Activated CD4-positive, alpha-beta T cell treated with anti-CD3 and anti-CD28 coated beads, Interleukin-2, amount 10 ng/mL, durations not matched to agents 7 days and 5 days (primary cell): ENCODE measurements at places on chromosomes 6 and 20. TPM values are rescaled to one million over a fixed set of nuclear protein-coding genes. Genes with fewer than 3 reads are reported as not detected.

DNA sequence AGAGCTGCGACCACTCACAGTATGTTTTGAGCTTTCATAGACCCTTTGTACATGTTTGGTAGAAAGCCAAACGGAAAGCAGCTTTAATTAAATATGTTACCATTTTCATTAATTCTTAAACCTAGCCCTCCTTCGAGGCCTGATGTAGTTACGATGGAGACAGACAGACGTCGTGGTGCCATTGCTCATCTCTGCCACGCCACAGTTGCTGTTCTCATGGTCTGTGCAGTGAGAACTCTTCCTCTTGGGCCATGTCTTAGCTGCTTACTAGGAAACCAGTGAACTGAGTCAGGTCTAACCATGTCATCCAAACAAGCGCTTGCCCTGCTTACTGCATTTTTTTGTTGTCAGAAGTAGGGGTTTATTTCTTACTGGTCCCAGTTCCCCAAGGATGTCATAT lies 62.8 kb downstream of the SNX9 start:
- DNase-seq = no peak

- DNase-seq = no peak
These were observed 98.2 kb upstream of the POPDC3 start for GRCh38 chr6:105278035-105278434.

Gene SCRT2
- total RNA-seq = not detected

Gene ADGB
- not detected for total RNA-seq

Gene PCK1
- not detected for total RNA-seq

GRCh38 chr6:124436803-124437202 lies 525.4 kb upstream of the RNF217 start:
- DNase-seq = no peak

DNA sequence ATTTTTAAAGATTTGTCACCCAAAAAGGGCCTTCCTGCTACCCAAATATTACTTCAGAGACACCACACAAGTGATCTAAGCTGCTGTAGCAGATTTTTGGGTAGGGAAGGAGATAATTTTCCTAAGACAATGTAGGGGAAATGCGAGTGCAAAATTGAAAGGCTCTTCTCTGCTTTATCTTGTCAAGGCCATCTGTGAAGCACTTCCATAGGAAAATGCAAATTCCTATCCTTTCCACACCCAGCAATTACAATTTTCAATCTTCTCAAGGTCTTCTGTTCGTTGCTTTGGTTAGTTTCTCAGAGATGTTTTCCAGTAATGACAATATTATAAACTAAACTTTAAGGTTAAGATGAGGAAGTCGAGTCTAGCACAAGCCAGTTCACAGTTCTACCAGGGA lies 53.4 kb downstream of the HDGFL1 start:
- no peak for DNase-seq

- no peak for DNase-seq
These were observed 25.3 kb upstream of the CD93 start for GRCh38 chr20:23111307-23111943.

GRCh38 chr6:146543940-146544615 lies 445 bp downstream of the RAB32 start:
- no peak for DNase-seq

DNA sequence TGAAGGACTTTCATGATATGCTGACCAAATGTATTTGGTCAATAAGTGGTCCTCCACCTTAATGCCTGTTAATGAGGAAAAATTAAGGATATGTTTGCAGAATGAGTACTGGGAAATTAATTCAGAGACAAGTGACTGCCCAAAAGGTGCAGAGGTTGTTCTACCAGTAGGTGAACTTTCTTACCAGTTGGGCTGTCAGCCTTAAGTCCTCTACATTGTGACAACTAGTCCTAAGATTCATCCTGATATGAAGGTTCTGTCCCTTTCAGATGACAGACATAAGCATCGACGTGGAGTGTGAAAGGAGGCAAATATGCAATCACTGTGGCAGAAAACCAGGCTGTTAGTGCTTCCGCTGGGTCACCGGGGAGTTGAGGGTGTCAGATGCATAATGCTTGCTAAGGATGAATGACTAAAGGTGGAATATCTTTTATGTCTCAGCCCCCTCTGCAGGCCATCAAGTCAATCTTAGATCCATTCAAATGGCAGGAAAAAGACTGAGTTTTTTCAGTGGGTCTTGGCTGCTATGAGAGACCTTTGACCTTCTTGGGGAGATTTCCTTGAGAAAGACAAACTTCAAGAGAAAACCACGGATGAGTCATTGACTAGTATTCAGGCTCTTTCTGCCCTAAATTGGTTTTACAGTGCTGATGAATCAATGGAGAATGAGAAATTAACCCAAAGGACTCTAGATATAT lies 226.0 kb downstream of the TPBG start:
- no peak for DNase-seq

- no peak for DNase-seq
These were observed 31.8 kb downstream of the TFAP2B start for GRCh38 chr6:50850223-50851048.

Gene RIPOR3
- total RNA-seq = not detected

DNA sequence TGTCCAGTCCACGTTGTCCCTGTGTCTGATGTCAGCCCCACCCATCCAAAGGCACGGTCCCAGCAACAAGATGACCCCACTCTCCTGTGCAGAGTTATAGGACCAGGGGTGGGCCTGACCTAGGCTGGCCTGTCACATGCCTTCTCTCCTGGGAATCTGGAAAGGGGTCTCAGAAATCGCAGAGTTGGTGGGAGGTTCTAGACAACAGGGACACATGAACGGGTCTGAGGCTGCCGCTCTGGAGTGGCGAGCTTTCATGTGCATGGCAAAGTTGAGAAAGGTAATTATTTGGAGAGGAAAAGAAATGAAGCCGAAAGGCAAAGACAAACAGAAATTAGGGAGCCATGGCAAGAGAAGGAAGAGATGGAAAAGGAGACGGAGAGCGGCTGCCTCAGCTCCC lies 29.5 kb downstream of the BFSP1 start:
- no peak for DNase-seq

DNA sequence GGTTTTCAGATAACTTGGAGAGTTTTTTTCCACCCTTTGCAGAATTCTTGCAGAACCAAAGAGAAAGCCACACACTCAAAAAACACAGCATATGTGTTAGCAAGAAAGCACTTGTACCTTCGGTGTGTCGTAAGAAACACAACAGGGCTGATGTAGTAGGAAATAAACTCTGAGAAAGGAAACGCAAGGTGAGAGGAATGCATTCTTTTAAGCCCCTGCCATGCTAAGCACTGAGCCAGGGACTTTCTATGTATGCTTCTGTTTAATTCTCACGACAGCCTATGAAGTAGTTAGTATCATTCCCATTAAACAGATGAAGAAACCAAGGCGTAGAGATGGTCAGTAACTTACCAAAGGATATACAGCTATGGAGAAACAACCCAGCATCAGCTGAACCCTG lies 23.1 kb downstream of the NEDD9 start:
- no peak for DNase-seq

- no peak for DNase-seq
These were observed 5.5 kb upstream of the DLL1 start for GRCh38 chr6:170296423-170296745.

DNA sequence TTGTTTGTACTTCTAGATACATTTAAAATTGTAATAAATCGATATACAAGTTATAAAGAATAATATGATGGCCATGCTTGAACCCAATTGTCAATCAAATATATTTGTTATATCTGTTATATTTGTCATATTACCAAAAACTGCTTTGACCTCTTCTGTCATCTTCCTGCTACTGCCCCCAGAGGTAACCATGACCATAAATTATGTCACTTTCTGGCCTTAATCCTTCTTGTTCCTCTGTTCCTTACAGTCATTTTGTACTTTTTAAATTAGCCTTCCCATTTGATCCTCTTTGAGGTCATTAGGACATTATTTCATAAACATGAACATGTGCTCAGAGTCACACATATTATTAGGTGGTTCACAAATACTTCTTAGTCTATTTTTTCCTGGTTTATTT lies 124.7 kb downstream of the HFE start:
- no peak for DNase-seq

Gene DEFB124
- not detected for total RNA-seq

- DNase-seq = no peak
These were observed 171.9 kb upstream of the MAP3K7 start for GRCh38 chr6:90758741-90759140.

DNA sequence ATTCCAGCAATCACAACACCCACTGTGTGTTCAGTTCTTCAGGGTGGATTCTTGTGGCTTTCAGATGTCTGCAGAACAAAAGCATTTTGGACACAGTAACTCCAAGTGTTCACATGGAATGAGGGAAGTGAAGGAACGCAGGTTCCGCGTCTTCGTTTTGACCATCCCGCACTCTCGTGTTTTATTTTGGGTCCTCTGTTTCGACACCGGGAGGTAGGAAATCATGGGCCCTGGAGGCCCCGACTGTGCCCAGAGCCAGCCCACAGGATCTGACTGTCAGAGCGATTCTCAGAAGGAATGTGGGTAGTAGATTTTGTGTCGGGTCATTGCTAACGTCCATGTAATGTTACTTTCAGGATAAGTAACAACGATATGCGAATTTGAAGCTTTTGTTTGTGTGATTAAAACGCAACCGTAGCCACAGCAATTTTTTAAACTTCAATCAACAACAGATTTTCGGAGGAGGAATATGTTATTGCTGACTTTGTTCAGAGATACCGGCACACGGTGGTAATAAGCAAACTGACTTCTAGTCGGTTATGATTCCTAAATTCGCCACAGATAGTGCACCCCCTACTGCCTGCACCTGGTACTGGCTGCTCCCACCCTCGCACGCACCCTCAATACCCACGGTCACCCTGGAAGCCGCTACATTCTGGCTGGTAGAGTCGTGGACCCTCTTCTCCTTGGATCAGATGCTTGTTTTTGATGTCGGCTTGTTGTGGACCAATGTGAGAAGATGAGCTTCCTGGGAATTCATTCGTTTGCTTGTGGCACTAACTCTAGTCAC lies 10.5 kb downstream of the NPEPL1 start:
- DNase-seq = no peak

Gene MCCD1
- total RNA-seq = not detected

Gene FHL5
- total RNA-seq = not detected

DNA sequence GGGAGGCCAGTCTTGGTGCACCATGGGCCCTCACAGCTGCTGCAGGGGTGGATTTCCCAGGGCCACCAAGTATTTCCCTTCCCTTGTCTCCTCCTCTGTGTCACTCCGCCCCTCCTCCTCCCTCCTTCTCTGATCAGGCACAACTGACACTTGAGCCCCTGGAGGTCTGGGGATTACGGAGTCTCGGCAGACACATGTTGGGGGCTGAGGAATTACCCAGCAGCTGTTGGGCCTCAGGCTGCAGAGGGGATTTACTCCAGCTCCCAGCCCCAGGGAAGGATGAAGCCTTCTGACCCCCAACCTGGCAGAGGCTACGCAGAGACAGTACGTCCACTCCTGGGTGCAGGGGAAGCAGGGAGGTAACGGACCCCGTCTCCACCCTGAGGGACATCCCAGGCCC lies 420.5 kb upstream of the SULF2 start:
- DNase-seq = no peak

DNA sequence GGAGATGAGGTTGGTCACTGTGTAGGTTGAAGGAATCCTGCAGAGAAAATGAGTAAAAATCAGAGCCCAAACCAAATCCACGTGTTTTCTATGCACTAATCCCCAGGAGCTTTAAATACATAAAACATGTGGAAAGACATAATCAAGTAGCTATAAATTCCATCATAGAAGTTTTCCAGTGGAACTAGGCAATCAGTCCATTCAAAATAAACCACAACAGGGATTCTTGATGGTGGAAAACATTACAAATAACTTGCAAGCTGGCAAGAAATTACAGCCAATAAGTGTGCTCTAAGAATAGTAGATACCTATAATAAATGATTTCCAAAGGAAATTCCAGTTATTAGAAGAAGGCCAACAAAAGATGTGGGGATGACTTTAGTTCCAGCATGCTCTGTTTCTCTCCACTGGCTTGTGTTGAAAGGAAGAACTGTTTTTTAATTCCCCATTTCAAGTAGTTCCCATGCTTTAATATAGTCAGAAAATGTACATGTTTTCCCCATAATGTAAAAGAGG lies 49.8 kb upstream of the ADGRG6 start:
- no peak for DNase-seq

- no peak for DNase-seq
These were observed 647.9 kb downstream of the KIF16B start for GRCh38 chr20:15925376-15925775.

- DNase-seq = no peak
These were observed 151.3 kb downstream of the FARS2 start for GRCh38 chr6:5412663-5413062.

GRCh38 chr6:70666706-70667105 lies 977 bp upstream of the SMAP1 start:
- DNase-seq = no peak

Gene MUCL3
- not detected for total RNA-seq

- DNase-seq = no peak
These were observed 15.8 kb downstream of the PROCR start for GRCh38 chr20:35187584-35188190.

Gene FAM210B
- 8.4 TPM for total RNA-seq

Gene CALHM5
- total RNA-seq = not detected

Gene SLC26A8
- not detected for total RNA-seq

GRCh38 chr20:46562373-46563169 lies 12.1 kb upstream of the OCSTAMP start:
- peak; percentile 69 for DNase-seq

- no peak for DNase-seq
These were observed 164.0 kb downstream of the MRPL14 start for GRCh38 chr6:43963203-43963602.

Gene PRRT1
- total RNA-seq = 0.23 TPM

DNA sequence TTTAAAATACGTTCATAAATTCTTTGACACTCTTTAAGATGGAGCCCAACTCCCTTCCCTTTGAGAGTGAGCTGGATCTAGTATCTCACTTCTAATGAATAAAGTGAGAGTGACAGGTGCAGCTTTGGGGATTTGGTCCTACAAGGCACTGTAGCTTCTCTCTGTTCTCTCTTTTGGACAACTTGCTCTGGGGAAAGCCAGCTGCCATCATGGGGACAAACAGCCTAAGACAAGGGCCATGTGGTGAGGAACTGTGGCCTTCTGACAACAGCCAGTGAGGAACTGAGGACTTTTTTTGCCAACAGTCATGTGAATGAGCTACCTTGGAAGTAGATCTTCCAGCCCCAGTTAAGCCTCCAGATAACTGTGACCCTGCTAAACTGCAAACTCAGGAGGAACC lies 272.8 kb upstream of the AGPAT4 start:
- no peak for DNase-seq

- no peak for DNase-seq
These were observed 106.7 kb upstream of the CLDN20 start for GRCh38 chr6:155157101-155157500.

Gene POPDC3
- total RNA-seq = not detected

Gene GPLD1
- total RNA-seq = 0.10 TPM

Gene CDKN1A
- 39.5 TPM for total RNA-seq

GRCh38 chr6:13711733-13712598 lies at the start of gene RANBP9:
RANBP9 (minus strand) TSS chr6:13711835; CDS start chr6:13711505, 330 bp downstream.
- DNase-seq = peak; percentile 88

Gene WRNIP1
- 50.5 TPM for total RNA-seq

GRCh38 chr6:107832151-107833056 lies 8.3 kb upstream of the SCML4 start:
- DNase-seq = no peak

DNA sequence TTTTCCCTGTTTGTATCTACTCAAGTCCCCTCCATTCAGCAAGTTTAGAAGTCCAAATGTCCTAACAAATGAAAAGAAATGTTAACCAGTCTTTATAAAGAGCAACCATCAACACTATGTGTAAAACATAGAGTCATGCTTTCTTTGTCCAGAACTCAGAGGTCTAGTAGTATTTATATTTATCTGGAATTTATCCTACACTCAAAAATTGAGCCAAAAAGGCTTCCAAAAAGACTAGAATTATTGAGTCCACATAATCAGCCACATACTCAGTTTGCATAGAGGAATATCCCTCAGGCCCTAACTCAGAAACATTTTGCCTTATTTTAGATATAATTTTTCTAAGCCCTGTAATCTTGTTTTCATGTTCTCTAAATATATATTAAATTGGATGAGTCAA lies 455.0 kb downstream of the COL12A1 start:
- DNase-seq = no peak
